ENCODE measurements at places on chromosomes 6 and 20.
A peak's percentile ranks its signal among the peaks of the same experiment; 100 is the strongest.

- peak; percentile 4 for DNase-seq
These were observed 16.7 kb upstream of the IRAK1BP1 start for GRCh38 chr6:78850621-78851020.

GRCh38 chr20:60108397-60108796, 150.2 kb downstream of the CDH26 start:
- DNase-seq, result no peak

GRCh38 chr6:42099340-42100028, 42.9 kb downstream of the C6orf132 start:
- DNase-seq, result peak; percentile 49

GRCh38 chr6:107413966-107414645, 45.3 kb downstream of the PDSS2 start:
- no peak for DNase-seq

DNA sequence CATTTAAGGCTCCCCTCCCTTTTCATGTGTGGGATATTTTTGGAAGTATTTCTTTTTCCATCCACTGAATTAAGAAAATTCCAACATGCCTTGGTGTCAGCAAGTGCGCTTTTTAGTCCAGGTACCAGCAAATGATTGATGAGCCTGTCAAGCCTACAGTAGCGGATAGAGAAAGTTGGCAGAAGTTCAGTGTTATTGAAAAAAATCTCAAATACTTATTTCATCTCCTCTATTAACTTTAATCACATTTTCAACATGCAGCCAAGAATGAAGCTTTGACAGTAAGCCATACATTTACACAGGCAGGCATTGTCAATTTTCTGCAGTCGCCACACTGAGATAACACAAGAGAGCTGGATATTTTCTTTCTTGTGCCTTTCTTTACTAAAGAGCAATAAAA, 50.4 kb downstream of the BLOC1S5 start:
- no peak for DNase-seq

DNA sequence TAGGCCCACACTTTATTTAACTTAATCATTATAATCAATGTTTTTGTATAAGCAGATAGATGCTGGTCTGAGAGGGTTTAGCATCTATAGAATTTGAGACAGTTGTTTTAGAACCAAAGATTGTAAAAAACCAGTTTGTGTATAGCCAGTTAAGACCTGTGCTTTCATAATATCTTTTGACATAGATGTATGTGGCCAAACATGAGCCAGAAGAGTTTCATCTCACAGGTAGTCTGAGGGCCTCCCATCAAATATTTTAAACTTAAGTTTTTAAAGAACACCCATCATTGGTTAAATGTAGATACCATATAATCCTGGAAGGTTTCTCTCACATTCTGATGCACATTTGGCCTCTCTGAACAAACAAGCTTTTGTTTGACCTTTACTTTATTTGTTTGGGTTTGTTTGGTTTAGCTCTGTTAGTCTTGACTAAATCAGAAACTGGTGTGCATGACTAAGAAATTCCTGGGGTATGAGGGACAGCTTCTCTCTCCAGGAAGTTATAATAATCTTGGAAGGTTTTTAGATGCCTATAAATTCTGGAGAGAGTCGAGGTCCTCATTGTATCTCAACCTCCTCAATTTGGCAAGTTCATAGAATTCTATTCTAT, 58.0 kb upstream of the TMEM200A start:
- peak; percentile 24 for DNase-seq

Data from skeletal muscle cell (primary cell).